WTC11 (cell line): ENCODE measurements at places on chromosomes 11 and 22.

DNA sequence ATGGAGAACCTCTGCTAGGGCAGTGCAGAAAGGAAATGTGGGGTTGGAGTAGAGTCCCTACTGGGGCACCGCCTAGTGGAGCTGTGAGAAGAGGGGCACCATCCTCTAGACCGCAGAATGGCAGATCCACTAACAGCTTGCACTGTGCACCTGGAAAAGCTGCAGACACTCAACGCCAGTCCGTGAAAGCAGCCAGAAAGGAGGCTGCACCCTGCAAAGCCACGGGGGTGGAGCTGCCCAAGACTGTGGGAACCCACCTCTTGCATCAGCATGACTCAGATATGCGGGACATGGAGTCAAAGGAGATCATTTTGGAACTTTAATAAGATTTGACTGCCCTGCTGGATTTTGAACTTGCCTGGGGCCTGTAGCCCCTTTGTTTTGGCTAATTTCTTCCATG is 8.7 kb downstream of the TSKU start:
- no peak for DNase-seq

GRCh38 chr11:46020084-46020599 is 97.7 kb downstream of the LARGE2 start:
- DNase-seq: no peak

DNA sequence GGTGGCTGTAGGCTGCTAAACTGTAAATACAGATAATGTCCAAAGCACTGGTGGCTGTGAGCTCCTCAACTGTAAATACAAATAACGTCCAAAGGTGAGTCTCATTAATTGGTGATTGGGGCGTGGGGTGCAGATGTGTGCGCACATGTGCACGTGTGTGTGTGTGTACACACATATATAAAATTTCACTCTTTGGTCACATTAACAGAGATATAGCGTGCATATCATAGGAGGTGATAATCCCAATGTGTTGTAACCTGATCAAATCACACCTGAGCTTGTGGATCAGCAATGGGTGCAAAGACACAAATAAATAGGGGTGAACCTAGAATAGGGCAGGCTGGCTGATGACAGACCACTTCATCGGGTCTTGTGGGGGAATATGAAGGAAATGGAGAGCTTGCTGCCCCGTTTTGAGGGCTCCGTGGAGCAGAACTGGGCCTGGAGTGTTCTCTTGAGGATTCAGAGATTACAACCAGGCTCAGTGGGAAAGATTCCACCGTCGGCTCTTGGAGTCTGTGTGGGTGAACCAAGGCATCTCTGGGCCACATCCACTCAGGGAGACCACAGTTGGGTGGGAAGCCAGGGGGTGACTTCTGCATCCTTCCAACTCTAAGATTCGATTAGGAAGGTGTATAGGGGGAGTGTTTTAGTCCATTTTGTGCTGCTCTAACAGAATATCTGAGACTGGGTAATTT is 24.9 kb upstream of the OSBPL5 start:
- DNase-seq: no peak

DNA sequence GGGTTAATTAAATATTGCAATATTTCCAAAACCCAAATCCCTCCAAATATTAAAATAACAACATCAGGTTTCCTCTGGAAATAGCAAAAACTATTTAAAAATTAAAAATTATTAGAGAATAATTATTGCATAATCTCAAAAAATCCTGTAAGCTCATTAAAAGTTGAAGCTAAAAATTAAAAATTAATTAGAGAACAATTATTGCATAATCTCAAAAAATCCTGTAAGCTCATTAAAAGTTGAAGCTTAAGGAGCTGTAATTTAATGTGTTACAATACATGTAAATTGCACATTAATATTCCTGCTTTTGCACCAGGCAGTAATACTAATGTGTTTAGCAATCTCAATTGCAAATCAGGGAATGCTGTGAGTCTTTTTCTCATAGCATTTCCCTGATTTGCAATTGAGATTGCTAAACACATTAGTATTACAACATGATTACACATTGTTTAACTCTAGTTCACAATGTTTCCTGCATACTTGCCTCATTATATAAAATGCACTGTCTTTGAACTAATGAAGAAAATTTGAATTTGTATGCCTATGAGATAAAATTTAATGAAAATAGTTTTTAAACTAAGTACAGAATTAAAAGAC is 247.7 kb downstream of the GUCY1A2 start:
- DNase-seq: no peak

DNA sequence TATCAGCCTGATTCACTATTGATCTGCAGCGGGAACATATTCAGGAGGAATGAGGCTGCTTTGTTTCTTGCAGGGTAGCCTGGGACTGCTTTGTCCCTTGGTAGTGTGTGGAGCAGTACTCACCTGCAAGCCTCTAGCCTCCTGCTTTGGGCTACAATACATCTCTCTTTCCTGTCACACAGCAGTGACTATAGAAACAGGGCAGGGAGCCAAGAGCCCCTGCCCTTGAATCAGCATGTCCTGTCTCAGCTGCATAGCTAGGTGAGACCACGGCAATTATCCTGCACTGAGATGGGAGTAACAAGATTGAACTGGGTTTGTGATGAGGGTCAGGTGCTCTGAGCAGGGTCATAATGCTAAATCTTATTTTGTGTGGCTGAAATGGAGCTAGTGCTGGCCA is 191.9 kb downstream of the NELL1 start:
- DNase-seq: no peak

GRCh38 chr11:43367382-43368178 is 8.9 kb downstream of the TTC17 start:
- DNase-seq: no peak

GRCh38 chr11:111416231-111416960 is 37.3 kb upstream of the POU2AF1 start:
- DNase-seq: no peak

DNA sequence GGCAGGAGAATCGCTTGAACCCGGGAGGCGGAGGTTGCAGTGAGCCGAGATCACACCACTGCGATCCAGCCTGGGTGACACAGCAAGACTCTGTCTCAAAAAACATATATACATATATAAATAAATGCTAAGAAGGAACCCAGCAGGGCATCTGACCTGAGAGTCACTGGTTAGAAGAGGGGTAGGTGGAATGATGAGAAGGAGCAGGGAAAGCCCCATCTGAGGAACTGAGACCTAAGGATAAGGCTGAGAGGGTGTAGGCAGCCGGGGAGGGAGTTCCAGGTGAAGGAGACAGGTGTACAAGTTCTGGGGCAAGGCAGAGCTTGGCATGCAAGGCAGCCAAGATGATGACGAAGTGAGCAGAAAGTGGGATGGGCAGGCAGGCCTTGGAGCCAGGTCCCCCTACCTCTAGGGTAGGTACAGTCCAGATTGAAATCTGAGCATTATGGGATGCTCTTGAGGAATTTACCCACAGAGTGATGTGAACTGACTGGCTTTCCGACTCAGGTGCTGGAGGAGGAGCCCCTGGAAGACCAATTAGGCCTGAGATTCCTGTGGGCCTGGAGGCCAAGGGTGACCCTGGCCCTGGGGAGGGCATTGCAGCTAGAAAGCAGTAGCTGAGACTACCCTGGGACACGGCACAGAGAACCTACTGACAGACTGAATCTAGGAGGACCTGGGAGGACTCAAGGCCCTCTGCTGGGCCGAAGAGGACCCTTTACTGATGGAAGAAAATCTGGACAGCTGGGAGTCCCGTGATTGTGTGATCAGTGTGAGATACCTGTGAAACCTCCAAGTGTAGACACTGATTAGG is 22.8 kb downstream of the KLHL22 start:
- no peak for DNase-seq

DNA sequence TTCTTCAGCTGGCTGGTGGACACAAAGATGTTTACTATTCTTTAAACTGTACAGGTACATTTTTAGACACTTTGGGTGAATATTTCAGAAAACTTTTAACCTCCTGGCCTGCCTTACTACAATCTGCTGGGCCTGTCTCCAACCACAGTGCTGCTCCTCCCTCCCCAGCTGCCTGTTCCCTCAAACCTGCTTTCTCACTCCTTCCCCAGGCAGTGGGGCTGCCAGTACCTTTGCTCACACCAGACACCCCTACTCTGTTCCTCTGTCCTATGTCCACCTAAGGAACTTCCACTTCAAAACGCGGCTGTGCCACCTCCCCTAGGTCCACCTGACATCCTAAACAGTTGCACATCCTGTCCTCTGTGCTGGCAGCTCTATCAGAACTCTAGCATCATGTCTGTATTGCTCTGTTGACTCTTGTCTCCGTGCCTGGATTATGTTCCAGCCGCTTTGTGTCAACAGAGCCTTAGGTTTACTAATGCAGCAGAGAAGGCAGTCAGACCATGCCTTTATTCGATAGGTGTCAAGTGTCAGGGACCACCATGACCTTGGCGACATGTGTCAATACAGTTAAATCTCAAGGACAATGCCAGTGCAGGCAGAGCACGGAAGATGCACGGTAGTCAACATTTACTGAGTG is 13.4 kb downstream of the ZP1 start:
- no peak for DNase-seq

DNA sequence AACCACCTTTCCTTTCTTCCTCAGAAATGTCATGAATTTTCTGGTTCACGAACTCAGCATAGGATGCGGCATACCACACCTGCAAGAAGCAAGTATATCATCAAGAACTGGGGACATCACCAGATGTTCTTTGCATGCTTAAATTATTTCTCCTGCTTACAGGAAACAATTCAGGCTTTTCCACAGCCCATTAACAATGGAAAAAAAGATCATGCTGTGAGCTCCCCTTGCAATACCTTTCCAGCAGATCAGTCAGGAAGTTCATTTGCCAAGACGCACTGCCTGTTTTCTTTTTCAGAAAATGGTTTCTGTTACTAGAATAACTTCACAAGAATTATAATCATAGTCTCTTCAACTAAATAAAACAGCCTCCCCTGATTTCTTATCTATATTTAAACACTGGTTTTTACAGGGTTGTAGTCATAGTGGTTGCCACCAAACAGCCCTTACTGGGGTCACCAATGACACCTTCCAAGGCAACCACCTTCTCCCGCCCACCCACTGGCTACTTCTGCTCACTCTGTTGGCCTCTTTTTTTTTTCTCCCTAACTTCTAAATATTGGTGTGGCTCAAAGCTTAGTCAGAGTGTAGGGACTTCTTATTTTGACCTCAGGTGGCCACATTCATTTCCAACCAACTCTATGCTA is 42.3 kb upstream of the NFRKB start:
- no peak for DNase-seq

- DNase-seq: peak; percentile 52
These were observed 38.6 kb upstream of the BMAL1 start for GRCh38 chr11:13238879-13239514.

GRCh38 chr11:46555267-46556054 is 38.4 kb downstream of the AMBRA1 start:
- DNase-seq: no peak

GRCh38 chr11:123590296-123590912 is 64.0 kb downstream of the SCN3B start:
- DNase-seq: no peak

DNA sequence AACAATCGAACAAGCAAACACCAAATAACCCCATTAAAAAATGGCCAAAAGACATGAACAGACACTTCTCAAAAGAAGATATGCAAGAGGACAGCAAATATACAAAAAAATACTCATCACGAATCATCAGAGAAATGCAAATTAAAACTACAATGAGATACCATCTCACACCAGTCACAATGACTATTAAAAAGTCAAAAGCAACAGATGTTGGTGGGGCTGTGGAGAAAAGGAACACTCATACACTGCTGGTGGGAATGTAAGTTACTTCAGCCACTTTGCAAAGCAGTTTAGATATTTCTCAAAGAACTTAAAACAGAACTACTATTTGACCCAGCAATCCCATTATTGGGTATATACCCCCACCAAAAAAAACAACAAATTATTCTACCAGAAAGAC is 51.3 kb upstream of the FLI1 start:
- DNase-seq: no peak

- no peak for DNase-seq
These were observed 31.6 kb upstream of the GAL start for GRCh38 chr11:68652683-68653156.

DNA sequence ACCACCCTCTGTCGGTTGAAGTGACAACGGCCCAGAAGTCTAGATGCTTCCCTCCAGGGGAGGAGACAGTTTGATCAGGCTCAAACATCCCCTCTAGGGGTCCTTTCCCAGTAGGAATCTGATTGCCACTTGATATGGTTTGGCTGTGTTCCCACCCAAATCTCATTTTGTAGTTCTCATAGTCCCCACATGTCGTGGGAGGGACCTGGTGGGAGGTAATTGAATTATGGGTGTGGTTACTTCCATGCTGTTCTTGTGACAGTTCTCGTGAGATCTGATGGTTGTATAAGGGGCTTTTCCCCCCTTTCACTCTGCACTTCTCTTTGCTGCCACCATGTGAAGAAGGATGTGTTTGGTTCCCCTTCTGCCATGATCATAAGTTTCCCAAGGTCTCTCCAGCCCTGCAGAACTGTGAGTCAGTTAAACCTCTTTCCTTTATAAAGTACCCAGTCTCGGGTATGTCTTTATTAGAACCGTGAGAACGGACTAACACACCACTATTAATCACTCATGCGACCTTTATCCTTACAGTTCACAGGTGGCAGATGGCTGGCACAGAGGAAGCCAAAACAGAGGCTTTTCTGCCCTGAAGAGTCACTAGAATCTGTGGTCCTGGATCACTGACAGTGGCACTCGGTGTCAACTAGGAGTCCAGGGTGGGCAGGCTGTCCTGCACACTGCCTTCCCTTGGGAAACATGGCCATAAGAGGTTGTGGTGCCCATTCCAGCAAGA is 21.6 kb downstream of the ASPHD2 start:
- no peak for DNase-seq

GRCh38 chr22:12601870-12602779 is 2925.9 kb upstream of the OR11H1 start:
- no peak for DNase-seq

- DNase-seq: peak; percentile 11
These were observed 8.2 kb downstream of the C11orf21 start for GRCh38 chr11:2293531-2293971.

- no peak for DNase-seq
These were observed 83.7 kb downstream of the MAML2 start for GRCh38 chr11:96259134-96259830.

DNA sequence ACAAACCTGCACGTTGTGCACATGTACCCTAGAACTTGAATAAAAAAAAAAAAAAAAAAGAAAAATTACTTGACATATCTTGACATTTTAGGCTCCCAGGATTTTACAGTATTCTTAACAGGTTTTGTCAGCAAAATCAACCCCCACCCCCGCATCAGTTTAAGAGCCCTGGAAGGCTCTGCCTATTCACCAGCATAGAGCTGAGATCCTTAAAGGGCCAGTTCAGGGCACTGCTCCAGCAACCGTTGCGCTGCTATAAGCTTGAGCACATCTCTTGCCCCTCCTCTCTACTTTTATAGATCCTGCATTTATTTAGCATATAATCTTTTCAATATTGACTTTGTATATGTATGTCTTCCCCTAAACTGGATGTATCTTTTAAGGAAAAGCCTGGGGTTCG is 697 bp upstream of the PAFAH1B2 start:
- DNase-seq: no peak

- no peak for DNase-seq
These were observed 48.6 kb downstream of the MRGPRX1 start for GRCh38 chr11:18890615-18891014.

DNA sequence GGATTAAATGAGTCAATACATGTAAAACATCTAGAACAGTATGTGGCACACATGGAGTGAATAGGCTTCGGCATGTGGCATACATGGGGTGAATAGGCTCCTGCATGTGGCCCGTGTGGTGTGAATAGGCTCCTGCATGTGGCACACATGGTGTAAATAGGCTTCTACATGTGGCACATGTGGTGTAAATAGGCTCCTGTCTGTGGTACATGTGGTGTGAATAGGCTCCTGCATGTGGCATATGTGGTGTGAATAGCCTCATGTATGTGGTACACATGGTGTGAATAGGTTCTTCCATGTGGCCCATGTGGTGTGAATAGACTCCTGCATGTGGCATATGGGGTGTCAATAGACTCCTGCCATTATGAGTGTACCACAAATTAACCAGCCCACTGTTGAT is 219.1 kb upstream of the KIRREL3 start:
- DNase-seq: no peak
